Left forelimb (tissue), 1 donor: ENCODE measurements at places on chromosomes 4 and X.

- no peak for DNase-seq
Observed at GRCh38 chrX:7286168-7286837, 138.3 kb upstream of the PUDP start.

DNA sequence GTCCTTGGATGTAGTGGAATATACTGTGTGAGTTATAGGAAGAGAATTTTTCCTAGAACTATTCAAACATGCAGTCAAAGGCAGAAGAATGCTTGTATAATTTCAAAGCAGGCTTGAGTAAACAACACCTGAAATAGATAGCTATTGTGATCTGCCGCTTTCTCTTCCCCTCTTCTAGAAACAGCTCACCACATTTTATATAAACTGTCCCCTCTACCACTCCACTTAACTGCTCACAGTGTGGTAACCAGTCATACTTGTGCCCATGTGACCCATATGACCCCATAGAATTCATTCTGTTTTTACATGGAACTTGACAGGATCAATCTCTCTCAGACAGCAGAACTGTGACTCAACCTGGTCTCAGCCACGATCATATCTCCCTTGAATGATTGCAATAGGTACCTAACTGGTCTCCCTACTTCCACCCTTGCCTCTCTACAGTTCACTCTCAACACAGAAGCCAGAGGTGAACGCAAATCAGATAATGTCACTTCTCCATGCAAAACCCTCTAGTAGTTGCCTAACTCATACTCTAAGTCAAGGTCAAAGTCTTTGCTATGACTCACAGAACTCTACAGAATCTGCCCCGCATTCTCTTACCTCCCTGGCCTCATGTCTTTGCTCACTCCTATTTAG is 85.6 kb upstream of the EFHC2 start:
- no peak for DNase-seq

DNA sequence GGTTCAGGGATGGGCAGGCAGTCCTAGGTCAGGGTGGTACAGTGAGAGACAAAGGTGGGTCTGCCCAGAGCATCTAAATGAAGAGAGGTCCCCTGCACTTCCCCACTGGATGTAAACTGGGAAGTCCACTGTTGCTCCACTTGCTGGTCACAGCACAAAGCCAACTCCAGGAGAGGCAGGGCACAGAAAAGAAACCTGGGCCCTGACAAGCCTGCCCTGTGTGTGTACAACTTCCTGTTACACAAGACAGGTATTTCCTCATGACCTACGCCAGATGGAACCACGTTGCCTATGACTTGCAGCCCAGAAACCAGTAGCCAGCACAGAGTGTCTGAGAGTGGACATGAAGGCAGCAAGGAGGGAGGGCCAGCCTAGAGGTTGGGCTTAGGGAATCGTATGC is 161.8 kb downstream of the SH3KBP1 start:
- DNase-seq = no peak

DNA sequence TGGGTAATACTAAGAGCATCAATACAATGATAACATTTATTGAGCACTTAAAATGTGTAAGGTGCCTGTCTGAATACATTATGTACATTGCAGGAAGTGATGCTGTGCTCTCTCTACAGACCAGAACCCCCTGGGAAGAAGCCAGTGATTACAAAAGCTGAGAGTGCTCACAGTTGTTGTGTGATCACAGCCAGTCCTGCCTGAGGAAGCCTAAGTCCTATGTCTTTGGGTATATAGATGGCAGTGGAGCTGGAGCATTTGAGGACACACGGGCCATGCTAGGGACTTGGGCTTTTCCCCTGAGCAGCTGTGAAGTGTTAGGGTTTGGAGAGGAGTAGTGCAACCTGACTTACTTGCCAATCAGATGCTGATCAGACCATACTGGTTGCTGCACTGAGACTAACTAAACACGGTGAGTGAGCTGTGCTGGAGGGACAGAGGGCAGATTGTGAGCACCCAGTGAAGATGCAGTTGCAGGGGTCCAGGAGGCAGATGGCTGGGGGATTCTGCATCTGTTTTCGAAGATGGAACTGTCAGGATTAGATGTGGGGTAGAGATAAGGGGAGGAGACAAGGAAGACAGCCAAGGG is 60.8 kb upstream of the TBC1D14 start:
- no peak for DNase-seq

GRCh38 chrX:67607466-67607865 is 63.6 kb downstream of the AR start:
- no peak for DNase-seq

DNA sequence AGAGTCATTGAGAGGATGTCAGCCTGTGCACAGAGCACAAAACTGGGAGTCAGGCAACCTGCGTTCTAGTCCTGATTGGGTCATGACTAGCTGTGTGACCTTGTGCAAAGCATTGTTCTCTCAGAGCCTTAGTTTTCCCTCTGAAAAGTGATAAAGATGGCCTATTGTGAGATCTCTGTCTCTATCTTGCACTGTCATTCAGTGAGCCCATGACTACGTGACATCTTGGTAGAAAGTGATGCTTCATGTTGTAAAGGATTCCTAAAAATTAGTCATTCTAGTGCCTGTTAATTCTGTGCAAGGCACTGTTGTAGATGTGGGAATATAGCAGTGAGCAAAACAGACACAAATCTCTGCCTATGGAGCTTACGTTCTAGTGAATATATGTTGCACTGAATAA is 2.5 kb downstream of the PGRMC1 start:
- DNase-seq = no peak

DNA sequence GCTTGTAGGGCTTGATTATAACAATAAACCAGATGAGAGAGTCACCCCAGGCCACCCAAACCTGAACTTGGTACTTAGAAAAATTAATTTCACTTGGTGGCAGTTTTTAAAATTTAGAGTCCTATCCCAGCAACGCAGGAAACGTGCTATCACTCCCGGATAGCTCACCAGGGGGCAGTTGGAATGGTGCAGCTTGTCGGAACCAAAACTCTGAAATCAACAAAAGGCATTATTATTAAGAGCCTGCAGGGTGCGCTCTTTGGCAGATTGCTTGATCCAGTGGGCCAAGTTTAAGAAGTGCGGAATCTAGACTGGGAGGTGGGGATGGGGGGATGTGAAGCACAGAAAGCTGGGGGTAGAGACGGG is 2.4 kb downstream of the FRAS1 start:
- DNase-seq = peak; percentile 69

DNA sequence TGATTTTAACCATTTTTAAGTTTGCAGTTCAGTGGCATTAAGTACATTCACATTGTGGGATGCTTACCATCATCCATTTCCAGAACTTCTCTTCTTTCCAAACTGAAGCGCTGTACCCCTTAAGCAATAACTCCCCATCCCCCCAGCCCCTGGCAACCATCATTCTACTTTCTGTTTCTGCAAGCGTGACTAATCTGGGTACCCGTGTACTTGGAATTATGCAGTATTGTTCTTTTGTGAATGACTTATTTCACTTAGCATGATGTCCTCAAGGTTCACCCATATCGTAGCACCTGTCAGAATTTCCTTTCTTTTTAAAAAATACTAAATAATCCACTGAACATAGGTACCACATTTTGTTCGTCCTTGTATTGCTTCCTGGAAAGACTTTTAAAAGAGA is 32.9 kb downstream of the USP9X start:
- DNase-seq = no peak

DNA sequence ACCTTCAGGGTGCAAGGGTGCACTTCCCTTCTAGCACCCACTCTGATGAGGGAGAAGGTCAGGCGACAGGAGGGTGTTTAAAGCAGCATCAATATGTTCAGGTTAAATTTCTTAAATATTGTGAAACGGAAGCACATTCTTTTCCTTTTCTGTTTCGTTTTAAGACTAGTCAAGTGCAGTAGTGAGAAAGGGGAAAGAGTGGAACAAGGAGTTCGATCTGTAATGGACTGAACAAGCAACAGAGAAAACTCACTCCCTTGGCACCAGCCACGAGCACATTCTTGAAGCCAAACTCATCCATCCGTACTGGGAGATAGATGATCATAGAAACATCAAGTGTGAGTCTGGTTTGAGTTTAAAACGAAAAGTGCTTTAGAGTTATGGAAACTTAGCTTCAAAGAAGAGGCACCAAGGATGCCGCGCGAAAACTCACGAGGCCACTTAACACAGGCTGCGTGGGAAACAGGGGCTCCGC is 815 bp downstream of the FAM53A start:
- no peak for DNase-seq

DNA sequence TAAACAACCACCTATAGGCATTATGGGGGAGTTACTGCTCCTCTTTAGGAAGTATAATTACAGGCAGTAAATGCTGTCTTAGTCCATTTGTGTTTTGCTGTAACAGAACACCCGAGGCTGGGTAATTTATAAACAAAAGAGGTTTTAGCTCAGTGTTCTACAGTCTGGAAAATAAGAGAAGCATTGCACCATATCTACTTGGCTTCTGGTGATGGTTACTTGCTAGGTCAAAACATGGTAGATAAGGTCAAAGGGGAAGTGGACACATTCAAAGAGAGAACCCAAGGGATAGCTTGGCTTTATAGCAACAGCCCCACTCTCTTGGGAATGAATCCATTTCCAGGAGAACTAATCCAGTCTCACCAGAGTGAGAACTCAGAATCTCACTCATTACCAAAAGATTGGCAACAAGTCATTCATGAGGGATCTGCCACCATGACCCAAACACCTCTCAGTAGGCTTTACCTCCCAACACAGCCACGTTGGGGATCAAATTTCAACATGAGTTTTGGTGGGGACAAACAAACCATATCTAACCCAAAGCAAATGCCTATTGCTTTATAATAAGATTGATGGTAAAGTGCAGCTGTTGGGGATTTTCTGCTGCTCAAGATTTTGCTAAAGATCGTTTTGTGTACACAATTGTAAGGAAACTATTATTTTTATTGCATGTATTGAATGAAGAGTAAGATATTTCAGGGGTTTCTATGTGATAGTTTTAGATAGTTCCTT is 32.6 kb downstream of the STAG2 start:
- DNase-seq = no peak

- DNase-seq = no peak
Observed at GRCh38 chrX:143634309-143634662, 1.6 kb downstream of the SLITRK4 start.

DNA sequence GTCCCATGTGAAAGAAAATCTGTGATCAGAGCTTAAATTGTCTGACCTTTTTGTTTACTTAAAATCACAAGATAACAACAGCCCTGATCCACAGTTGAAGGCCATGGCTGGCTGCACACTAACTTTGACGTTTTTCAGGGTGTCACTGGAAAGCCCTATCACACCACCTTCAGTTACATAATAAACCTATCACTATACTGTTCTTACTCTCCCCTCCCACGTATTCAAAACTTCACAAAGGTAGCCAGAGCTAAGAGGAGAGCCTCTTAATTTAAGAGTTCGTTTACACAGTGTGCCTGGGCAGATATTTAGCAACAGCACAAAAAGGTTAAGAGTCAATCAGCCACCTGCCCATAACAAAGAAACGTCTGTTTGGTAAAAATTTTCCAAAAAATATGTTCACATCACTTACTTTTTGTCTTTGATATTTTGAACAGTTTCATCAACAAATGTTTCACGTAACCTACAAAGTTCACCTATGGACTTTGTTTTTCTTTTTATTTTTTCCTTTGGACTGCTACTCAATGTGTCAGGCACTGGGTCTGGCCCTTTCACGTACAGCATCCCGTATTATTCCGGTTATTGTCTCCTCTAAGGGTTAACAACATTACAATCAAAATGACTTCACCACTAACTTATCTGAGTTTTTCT is 25.0 kb downstream of the RFC1 start:
- DNase-seq = no peak

DNA sequence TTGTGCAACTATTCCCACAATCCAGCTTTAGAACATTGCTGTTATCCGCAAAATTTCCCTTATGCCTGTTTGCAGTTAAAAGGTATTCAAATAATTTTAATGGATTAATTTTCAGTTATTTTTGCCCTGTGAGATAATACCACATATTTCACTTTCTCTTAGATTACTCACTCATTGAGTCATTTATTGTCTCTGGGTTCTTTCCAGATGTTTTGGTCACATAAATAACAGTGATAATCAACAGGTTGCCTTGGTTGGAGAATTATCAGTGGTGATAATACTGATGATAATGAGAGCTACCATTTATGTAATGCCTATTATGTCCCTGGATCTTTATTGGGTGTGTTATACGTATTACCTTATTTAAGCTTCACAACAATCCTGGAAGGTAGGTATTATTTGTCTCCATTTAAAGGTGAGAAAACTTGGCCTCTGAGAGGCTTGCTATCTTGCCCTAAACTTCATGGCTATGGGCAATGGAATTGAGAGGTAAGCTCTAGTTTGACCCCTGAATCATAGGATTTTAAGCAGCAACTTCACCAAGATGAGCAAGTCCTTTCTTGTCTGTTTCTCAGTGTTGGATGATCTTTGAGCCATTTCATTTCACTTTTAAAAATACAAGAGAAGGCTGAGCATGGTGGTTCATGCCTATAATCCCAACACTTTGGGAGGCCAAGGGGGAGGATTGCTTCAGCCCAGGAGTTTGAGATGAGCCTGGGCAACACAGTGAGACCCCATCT is 87.4 kb downstream of the KIT start:
- no peak for DNase-seq

DNA sequence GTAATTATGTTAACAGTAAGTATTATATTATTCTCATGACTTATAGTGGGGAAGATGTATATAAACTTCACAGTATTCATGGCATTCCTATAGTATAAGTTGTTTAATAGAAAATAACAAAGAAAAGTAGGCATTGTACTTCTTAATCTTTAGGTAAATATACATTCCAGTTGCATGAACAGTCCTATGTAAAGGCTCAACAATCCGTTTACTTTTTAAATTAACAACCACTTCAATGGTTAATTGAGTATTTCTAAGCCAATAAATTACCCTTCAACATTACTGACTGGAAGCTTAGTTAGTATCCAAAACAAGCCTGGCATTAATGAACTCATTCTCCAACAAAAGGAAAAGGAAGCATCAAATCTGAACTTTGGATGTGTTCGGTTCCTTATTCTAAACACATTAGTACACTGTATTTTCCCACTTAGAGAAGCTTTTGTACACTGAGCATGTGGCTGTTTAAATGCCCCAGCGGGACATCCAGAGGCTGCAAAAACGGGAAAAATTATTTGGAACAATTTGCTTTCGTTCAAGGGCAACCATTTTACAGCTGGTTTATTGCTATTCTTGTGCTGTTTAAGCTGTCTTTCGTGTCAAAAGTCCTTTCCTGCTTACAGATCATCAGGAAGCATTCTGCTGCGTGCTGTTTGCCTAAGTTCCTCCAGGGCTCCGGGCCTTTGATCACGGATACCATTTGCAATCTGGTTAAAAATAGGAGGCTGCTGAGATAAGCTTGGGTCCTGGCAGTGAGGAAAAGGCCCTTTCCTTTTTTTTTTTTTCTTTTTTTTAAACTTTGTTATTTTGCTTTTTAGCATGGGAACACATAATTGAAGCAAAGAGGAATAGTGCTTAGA is 460.3 kb downstream of the SPRY1 start:
- DNase-seq = no peak
